ENCODE measurements at places on chromosomes 7 and 10.
A peak's percentile ranks its signal among the peaks of the same experiment; 100 is the strongest.

DNA sequence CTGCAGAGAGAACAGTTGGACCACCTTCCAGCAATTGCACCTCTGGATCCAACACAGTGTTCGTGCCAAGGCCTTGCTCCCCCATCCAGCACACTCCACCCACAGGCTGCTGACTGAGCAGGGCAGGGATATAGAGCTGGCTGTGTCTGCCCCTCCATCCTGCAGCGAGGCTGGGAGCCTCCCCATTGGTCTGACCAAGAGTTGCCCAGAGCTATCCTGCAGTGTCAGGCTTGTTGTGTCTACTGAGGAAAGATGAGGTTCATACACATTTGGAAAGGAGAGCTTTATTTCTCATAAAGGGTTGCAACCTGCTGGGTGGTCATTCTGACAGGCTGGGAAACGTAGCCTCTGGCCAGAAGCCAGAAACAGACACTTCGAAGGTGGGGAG lies 27.1 kb downstream of the PRF1 start:
- no peak for DNase-seq

- DNase-seq: no peak
Observed at GRCh38 chr7:153939177-153939576, 113.0 kb upstream of the DPP6 start.

DNA sequence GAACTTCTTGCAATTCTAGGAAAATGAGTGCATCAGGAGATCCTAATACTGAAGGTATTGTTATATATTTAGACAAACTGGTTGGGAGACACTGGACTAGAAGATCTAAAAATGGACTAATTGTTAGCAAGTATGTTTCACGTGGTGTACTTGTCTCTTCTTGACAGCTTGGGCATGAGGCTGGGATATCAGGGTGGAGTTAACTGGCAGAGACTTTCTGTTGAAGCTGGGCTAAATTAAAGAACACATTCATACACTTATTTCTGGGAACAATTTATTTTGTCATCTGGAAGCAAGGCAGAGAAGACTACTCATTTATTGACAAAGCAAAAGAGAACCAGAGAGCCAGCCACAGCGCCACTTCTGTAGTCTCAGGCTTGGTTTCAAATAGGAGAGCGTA lies 25.9 kb downstream of the TYW1 start:
- peak; percentile 11 for DNase-seq

- DNase-seq: peak; percentile 23
Observed at GRCh38 chr10:114548662-114549061, 109.4 kb downstream of the ABLIM1 start.

- DNase-seq: no peak
Observed at GRCh38 chr10:89979726-89980125, 278.3 kb downstream of the KIF20B start.

DNA sequence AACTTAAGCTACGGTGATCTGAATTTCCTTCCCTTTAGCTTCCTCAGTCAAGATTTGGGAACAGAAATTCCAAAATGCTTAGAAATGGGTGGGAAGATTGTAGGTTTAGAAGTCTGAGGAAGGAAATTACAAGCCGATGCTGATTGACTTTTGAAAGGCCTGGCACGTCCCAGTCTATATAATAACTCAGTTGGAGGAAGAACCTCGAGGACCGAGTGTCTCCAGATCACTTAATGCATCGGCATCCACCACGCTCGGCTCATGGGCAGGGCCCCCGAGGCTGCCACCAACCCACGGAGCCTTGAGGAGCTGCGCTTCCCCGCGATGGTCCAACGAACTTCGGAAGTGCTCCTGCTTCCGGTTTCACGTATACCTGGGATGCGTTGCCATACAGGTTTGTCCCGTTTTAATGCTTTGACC lies 10.4 kb upstream of the SP8 start:
- no peak for DNase-seq

DNA sequence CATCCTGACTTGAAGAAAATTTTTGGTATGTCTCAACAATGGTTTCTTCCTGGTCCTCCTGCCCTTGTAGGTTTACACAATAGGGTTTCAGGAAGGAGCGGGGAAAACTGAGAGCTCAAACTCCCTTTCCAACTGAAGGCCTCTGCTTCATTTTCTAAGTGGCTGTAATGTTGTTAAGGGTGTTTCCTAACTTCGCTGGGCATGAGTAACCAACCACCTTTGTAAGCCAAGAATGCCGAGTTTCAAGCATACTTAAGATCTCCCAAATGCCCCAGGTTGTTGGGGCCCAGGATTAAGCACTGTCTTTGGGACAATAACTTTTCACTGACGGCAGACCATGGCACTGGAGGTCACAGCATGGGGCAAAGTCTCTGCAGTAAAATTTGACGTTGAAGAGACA lies 33.6 kb upstream of the DRGX start:
- DNase-seq: no peak

- no peak for DNase-seq
Observed at GRCh38 chr10:29306688-29307087, 17.8 kb downstream of the LYZL1 start.

DNA sequence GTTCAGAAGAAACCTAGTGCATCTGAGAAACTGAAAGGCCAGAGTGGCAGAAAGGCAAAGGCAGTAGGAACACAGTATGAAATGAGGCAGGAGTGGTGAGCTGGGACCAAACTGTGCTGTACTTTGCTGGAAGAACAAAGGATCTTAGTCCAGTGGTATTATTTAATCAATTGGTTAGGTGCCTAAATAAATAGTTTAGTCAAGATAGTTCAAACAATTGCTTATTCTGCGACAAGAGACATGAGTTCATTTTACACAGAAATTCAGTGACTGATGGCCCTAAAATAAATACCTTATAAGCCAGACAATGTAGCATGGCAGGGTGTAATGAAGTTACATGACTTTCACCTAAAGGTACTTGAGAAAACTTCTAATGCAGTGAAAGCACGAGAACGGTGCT lies 181.8 kb upstream of the LRRN3 start:
- no peak for DNase-seq

DNA sequence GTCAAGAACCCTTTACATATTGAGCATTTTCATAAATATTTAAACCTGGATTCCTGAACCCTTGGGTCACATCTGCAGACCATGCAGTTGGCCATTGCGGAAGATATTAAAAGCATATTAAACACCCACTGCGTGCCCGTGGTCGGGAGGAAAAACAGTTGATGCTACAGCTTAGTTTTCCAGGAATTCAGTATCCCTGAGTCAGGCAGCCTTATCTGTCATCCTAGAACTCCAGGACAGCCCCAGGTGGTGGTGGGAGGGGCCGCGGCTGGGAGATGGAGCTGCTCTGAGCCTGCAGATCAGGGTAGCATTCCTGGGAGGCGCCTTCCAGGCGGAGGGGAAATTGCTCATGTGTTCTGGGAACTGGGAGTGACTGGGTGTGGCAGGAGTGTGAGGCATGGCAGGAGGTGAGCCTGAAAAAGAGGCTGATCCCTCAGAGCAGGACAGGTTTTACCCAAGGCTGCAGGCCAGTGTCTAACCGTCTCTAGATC lies 222.9 kb upstream of the SH2B2 start:
- no peak for DNase-seq

DNA sequence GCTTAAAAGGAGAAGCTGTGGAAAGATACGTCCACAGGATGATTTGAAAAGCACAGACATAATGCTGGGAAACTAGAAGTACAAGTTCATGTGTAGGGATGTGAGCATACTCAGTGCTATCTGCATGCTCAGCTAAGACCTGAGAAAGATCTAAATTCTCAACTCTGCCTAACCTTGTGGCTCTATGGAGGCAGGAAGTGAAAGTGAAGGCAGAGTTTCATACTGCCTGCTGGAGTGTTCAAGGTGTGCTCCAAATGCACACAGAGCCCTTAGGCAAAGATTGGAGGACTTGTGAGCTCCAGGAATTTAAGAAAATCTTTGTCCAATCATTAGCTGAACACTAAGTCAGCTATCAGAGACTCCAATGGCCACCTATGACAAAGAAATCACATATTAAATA lies 190.9 kb downstream of the RNLS start:
- DNase-seq: no peak

DNA sequence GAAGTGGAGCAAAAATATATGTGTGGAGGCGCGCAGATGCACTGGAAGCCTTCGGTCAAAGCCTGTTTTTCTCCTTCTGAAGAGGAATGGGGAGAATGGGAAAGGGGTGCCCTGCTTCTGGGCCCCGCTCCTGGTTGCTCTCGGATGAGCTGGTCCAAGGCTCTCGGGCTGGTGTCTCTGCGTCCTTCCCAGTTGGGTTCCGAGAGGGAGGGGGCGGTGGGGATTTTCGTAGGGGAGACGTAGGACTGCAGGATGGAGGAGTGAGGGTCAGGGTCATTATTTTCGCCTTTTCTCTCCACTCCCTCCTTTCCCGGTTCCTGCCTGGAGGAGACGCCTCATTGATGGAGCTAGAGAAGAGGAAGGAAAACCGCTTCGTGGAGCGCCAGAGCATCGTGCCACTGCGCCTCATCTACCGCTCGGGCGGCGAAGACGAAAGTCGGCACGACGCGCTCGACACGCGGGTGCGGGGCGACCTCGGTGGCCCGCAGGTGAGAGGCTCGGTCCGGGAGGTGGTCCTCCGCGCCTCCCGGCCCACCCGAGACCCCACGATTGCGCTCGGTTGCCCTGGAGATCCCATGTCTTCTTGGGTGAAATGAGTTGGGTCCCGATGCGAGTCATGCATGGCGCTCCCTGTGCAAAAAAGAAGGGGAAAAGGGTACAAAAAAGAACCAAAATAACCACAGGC lies 790 bp downstream of the ADAM22 start:
- peak; percentile 5 for DNase-seq

GRCh38 chr10:44960088-44960460 lies 472 bp downstream of the RASSF4 start:
- DNase-seq: no peak

- no peak for DNase-seq
Observed at GRCh38 chr7:8386926-8387550, 46.4 kb upstream of the NXPH1 start.

DNA sequence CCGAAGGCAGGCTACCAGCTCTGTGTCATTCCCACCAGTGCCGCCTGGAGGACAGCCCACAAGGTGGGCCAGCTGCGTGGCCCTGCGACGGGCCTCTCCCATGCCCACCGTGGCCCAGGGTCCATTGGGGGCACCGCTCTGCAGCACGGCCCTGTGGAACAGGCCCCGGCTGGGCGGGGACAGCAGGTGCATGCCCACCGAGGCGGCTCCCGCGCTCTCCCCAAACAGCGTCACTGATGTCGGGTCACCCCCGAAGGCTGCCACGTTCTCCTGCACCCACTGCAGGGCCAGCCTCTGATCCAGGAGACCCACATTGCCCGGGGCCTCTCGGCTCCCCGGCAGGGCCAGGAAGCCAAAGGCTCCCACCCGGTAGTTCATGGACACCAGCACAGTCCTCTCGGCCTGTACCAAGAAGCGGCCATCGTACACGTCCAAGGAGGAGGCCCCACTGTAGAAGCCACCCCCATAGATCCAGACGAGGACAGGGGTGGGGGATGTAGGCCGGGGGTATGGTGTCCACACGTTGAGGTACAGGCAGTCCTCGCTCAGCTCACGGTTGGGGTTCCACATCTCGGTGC lies 2.3 kb downstream of the ACHE start:
- DNase-seq: no peak

DNA sequence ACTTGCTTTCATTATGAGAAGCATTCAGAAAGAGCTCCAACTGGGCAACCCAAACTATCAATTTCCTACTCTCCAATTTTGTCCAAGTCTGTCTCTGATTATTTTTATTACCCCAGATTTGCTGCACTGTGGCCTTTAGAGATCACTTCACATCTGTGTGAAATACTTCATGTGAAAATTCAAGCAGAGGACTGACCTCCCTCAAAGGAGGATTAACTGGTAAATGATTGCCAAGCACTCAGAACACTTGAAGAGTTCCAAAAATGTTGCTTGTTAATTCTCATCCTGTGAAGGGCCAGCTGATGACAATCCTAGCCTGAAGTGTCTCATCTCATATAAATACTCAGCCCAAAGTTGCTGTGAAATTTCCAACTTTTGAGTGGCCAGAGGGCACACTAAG lies 182.8 kb upstream of the DGKB start:
- peak; percentile 63 for DNase-seq

DNA sequence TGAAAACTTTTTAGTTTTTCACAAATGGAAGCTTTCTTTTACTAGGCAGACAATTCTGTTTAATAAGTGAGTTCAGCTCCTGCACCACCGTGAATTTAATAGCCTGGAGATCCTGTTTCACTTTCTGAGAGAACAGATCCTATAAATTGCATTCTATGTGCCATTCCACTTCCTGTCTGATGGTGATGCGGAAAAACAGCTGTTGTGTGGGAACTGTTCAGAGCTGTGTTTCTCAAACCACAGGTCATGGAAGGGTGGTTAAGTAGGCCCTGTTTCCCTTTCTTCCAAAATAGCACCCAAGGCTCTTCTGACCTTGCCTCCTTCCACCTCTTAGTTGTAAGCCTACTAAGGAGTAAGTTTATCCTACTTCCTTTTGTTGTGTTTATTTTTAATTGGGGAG lies 97.2 kb upstream of the DKK1 start:
- peak; percentile 44 for DNase-seq

GRCh38 chr10:81036257-81036656 lies 498.6 kb downstream of the SH2D4B start:
- DNase-seq: no peak

All from fibroblast of gingiva (primary cell).